Skeletal muscle cell (primary cell): ENCODE measurements at places on chromosomes 6 and 20.

DNA sequence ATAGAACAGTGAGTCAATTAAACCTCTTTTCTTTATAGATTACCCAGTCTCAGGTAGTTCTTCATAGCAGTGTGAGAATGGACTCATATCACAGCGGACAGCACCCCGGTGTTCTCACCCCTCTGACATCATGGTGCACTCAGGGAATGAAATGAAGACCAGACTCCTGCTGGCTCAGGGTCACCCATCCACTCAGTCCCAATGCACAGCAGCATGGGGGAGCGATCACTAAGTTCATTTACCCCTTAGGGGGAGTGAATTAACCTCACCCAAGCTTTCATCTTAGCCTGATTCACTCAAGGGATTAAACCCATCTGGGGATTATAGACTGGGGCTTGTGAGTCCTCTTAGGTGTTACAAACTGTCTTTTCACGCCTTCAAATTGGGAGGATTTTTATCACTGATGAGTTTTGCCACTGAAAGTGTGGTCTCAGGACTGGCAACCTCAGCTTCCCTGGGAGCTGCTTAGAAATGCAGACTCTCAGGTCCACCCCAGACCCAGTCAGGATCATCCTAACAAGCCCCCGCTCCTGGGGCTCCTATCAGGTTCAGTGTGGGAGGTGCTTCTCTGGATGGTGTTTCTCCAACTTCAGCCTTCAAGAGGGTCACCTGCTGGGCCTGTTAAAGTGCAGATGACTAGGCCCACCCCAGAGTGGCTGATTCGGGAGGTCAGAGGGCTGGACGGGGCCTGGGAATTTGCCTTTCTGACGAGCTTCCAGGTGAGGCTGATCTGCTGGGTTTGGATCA lies 44.3 kb upstream of the FRMD1 start:
- DNase-seq: no peak

DNA sequence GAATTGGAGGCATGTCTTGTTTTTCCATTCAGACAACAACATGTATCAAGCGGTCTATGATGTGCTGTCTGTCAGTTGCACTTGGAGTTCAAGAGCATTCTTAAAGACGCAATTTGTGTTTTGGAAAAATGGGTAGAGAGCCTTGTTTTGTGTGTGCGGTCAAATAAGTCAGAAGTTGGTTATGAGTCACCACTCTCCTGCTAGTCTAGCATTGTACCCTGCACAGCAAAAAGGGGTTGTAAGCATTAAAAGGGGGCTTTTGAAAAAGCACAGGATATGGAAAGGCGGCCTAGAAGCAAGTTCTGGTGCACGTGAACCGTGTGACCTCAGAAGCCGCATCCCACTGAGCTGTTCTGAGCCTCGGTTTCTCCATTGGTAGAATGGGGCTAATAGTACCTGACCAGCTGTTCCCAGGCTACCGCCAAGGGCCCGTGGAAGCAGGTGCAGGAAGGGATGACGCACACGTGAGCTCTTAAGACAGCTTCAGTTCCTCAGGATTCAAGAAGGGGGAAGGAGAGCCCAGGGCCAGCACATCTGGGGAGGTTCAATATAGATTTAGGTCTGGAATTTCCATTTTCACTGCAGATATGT lies 61.6 kb upstream of the SNX9 start:
- no peak for DNase-seq

GRCh38 chr6:135880066-135880972 lies 28.8 kb downstream of the PDE7B start:
- DNase-seq: peak; percentile 82

DNA sequence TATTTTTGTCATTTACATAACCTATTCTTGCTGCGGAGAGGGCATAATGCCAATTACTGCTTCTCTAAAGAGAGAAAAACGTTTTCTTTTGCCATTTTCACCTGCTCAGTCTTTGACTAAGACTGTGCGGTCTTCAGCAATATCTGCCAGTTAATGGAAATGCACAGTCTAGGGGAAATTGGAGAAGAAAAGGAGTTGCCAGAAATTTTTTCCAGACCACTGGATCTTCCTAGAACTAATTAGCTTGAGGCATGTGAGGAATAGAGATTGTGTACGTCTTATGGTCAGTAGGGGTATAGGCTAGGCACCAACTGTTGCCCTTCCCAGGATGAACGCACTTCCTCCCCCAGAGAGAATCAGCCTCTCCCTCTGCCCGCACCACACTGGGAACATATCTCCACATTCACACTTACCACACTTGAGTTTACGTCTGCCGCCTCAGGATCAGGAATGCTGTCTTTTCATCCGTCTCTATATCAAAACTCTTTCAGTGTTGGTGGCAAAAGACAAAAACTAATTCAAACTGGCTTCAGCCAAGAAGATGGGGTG lies 67.9 kb upstream of the E2F3 start:
- DNase-seq: no peak

DNA sequence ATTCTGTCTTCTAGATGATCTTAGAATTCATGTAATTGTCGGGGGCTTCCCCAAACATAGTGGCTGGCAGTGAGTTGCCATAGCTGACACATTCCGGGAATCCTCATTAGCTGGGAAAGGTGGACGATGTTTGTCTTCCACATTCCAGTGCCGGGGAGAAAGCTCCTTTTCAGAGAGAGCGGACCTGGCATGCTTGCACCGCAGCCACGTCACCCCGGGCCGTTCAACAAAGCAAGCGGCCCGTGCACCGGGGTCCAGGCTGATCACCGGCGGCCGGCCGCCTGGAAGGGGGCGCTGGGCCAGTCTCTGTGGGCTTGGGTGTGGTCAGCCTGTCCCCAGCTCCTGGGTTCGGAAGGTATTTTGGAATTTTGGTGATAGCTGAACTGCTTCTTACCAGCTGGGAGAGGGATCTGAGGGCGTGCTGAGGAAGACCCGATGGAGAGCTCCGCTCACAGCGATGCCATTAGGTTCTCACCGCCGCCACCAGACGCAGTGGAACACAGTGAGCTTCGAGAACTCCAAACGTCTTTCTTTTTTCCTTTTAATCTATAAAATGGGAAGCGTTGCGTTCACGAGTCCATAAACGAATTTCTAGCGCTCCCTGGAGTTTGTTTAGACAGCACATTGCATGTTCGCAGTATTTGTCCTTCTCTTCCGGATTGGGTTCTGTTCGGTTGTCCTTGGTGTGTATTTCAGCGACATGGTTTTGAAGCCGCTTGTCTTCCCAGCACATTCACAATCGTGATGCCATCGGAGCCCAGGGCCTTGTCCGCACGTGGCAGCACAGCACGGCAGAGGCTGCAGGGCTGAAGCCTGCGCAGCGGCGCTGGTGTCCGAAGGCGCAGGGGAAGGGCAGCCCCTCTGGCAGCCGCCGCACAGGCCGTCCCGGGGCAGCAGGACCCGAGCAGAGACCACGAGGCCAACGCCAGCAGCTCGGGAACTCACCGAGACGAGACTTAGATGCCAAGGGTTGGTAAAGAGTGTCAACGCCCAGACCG lies 557.6 kb downstream of the QKI start:
- DNase-seq: no peak

- peak; percentile 27 for DNase-seq
Measured at GRCh38 chr6:87029711-87030314, 65.1 kb downstream of the CGA start.

DNA sequence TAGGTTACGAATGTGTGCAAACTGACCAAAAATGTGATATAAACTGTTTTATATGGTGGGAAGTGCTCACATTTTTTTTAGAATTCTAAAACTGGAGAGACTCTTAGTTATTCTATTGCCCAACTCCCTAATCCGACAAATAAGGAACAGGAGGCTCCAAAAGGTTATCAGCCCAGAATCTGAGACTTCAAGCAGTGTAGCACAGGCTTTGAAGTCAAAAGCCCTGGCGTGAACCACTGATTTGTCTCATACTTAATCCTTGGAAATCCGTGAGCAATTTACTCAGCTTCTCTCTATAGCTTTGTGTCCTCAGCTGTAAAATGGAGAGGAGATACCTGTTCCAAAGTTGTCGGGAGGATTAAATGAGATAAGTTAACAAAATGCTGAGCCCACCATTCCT lies 368.8 kb upstream of the SASH1 start:
- no peak for DNase-seq

DNA sequence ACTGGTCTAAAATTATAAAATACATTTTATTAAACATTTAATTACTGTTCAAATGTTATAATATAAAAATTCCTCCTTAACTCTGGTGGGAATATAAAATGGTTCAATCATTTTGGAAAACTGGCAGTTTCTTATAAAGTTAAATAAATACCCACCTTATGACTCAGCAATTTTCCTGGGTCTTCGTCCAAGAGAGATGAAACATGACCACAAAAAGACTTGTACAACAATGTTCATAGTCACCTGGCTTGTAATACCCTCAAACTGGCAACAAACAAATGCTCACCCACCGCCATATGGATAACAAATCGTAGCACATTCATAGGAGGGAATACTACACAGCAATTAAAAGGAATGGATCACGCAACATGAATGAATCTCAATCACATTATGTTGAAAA lies 66.0 kb upstream of the RIN2 start:
- no peak for DNase-seq

GRCh38 chr6:98833057-98833306 lies 1.4 kb upstream of the POU3F2 start:
- DNase-seq: no peak

DNA sequence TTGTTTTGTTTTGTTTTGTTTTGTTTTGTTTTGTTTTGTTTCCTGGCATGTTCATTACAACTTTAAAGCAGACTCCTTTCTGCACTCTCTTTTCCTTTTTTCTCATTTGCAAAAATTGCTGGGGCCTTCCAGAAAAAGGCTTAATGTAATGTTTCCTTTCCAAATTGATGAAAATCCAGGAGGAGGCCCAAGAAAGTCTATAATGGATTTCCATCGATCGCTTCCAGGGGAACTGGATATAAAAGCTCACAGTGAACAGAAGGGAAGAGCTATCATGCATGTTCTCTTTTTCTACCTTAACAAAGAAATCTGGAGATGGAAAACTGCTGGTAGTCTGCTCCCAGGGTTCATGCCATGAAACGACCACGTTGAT lies 28.7 kb downstream of the ISM1 start:
- DNase-seq: no peak

DNA sequence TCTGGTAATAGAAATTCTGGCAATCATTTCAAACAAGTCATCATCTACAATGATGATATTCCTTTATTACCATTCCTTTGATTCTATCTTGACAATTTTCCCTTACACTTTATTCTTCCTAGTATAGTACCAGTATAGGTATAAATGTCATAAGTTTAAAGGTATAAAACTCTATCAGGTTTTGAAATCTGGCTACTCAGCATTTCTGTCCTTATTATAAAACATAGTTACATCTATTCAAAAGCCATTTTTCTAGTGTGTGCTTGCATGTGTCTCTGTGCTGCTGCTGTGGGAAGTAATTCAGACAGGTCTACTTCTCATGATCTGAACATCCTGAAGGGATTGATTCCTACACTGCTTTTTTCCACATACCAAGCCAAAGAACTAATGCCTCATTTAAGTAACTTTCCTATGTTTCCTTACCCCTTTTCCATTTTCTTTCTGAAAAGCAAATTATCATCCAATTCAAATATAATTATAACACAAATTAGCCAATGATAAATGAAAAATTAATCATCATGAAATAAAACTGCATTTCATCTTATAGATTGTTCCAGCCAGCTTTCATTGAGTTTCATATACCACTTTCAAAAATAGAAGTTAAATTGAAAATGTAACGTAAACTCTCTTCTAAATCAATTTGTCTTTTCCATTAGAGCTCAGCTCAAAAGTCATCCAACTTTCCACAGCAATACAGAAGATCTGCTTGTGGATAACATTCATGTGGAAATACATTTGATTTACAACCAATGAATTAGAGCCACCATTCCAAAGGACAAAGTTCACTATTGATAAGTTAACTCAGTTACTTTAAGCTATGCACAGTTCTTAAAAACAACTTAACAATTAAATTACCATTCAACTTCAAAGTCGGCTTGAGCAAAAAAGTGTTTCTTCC lies 35.9 kb downstream of the COL12A1 start:
- DNase-seq: no peak

DNA sequence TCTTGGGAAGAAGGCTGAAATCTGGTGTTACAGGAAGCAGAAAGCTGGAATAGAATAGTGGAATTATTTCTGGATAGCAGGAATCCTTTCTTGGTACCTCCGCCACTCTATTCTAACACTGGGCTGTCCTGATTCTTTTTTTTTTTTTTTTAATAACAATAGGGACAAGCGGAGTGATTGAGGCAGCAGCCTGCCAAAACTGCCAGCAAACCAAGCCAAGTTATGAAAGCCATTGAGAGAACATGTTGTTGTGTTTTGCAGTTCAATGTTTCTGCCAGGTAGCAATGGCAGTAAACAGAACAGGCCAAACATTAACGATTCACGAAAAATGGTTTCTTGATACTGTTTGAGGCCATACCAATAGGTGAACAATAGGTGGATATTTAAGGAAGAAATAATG lies 47.1 kb downstream of the SLC26A8 start:
- no peak for DNase-seq

- no peak for DNase-seq
Measured at GRCh38 chr6:136365776-136366354, 76.2 kb upstream of the BCLAF1 start.

DNA sequence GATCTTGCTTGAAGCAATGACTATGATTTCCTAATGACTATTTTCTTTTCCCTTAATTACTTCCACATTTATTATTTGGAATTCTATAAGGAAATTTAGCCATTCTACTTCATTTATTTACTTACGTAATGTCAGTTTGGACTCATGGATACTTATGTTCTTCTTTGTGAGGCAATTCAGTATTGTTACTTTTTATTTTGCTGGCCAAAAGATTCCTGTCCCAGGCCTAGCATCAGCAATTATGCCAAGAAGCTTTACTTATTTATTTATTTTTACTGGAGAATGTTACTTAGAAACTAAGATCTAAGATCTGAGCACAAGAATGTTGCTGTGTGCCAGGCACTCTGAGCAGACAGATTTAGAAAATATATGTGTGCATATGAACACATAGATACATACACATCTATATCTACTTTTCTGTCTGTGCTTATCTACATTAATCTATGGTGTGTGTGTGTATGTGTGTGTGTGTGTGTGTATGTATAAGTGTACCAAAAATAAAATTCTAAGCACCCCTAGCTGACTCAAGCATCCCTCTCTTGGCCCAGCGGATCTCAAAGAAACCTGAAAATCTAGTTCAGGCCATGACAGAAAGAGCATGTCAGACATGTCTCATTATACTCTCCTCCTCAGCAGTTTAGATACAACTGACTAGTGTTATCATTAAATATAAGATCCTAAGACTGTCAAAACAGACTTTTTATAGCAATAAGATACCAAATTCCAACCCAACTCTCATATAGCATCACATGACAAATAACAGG lies 640.0 kb upstream of the GJE1 start:
- DNase-seq: no peak

- no peak for DNase-seq
Measured at GRCh38 chr20:49256261-49256660, 21.6 kb downstream of the ZNFX1 start.

DNA sequence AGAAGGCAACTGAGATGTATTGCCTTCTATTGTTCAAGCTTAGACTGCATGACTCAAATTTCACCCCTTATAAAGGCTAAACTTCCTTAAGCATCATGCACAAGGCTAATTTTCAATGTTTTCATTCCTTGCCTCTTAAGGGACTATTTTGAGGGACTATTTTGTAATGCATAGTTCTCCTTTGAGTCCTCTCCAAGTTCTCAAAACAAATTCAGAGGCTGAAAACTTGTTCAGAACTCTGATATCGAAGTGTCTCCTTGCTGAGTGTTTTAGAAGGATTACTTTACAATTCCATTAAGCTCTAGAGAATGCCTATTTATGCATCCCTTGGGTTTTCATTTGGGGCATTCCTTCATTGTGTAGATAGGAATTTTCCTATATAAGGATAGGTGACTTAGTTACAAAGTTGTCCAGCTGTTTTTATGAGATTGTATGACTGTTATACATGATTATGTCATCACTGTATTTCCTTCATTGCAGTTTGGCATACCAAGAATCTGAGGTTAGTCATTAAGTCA lies 41.7 kb downstream of the COL19A1 start:
- DNase-seq: peak; percentile 81
